Kidney epithelial cell (primary cell): ENCODE measurements at places on chromosomes 1 and 21.
A peak's percentile ranks its signal among the peaks of the same experiment; 100 is the strongest.

DNA sequence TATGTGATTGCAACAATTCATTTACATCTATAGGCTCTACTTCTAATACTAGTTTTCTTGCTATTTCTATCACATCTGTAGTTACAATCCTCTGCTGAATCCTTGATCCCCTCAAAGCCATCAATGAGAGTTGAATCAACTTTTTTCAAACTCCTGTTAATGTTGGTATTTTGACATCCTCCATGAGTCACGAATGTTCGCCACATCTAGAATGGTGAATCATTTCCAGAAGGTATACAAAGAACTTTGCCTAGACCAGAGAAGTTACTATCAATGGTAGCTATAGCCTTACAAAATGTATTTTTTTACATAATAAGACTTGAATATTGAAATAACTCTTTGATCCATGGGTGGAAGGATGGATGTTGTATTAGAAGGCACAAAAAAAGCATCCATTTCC is 110.0 kb downstream of the AMY1C start:
- no peak for DNase-seq

GRCh38 chr1:23417570-23417969 is 7.0 kb downstream of the TCEA3 start:
- DNase-seq = no peak

DNA sequence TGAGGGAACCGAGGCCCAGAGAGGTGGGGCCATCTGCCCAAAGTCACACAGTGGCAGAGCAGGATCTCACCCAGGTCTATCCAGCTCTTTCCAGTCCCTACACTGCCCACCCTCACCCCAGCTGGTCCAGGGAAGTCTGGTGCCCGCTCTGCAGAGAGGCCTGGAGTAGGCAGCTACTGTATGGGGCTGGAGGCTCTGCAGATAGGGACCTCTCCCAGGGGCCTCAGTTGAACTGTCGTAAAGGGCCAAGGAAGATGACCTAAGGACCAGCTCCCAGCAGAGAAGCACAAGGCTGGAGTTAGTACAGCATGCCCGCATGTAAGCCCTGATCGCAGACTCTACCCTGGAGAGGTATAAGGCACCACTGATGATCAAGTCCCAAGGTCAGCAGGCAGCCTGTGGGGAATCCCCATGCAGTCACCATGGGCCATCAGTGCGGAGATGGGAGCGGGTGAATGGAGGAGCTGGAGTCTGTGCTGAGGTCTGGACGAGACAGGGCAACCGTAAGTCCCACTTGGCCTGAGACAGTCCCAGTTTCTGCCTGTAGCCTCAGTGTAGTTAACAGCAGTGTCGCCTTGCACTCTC is 320.2 kb downstream of the MATN1 start:
- no peak for DNase-seq

- no peak for DNase-seq
Measured at GRCh38 chr1:225427235-225428067, at the start of gene LBR. LBR (minus strand) TSS chr1:225428038; CDS start chr1:225424075, 3,963 bp downstream.

DNA sequence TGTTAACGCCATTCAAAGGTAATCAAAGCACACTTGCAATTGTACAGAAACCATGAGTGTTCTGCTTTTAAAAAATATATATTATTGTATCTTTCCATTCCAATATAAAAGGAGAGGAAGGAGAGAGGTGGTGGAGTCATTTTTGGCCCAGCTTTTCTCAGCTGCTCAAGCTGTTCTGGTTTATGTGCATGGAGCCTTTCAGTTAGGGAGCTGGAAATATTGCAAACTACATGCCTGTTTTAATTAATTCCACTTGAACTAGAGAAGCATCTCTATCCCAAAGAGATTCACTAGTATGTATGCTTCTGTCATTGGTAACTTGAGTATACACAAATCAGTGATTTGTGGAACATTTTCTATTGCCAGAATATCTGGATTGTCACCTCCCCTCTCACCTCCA is 28.5 kb upstream of the C1orf105 start:
- DNase-seq = no peak

DNA sequence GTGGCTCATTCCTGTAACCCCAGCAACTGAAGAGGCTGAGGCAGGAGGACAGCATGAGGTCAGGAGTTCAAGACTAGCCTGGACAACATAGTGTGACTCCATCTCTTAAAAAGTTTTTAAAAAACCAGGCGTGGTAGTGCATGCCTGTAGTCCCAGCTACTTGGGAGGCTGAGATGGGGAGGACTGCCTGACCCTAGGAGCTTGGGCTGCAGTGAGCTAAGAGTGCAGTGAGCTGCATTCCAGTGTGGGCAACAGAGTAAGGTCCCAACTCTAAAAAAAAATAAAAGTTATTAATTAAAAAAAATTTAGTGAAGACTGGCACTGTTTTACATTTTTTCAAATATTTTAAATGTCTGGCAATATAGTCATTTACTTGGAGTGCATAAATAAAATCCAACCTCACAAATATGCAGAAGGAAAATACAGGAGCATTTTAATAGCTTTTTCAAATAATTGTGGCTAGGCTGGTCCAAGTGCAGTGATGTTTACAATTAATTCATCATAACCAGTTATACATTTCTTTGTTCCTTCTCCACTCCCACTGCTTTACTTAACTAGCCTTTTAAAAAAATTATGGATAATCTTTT is 10.8 kb downstream of the ZBTB8OS start:
- no peak for DNase-seq

DNA sequence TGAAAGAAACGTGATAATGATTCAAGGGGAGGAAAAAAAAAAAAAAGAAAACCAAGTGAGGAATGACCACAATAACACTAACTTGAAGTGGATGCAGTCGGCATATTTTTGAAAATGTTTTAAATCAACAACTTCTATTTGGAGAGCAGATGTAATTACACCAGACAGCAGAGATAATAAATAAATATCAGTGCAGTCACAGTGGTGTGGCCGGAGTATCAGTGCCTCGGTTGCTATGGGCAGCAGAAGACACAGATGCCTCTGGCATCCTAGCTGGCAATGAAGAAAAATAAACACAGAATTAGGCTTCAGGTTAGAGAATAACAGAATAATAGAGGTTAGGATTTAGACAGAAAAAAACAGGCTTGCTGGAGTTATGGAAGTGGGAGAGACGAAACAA is 888.3 kb downstream of the LTN1 start:
- DNase-seq = no peak

- DNase-seq = no peak
Measured at GRCh38 chr1:66300280-66300971, 233.5 kb upstream of the SGIP1 start.

DNA sequence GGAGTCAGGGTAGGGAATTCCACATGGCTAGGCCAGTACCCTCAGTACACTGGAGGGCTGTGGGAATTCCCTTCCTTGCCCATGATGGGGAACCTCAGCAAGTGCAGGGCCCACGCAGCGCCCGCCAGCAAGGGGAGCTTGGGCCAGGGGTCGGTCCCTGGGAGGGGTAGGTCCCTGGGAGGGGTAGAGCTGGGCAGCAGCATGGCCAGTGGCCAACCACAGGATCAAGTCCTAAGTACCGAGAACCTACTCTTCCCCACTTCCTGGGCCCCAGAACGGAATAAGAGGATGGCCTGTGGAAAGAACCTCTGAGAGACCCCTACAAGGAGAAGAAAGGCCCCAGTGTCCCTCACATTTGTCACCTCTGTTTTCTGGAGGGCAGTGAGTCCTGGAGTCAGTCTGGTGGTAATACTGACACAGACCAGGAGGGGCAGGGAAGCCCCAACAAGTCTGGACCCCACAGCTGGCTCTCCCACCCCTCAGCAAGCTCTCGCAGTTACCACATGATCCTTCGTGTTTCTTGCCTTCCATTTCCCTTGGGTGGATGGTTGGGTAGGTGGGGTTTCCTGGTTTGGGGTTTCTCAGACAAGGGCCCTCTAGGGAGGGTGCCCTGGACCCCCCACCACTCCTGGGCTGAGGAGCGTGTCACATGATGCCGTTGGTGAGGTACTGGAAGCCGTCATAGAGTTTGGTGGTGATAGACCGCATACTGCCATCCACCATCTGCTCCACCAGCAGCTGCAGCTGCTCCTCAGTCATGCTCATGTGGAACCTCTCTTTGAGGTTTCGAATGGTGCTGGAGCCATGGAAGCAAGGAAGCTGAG is 10.3 kb downstream of the ZNF687 start:
- DNase-seq = no peak

- peak; percentile 21 for DNase-seq
Measured at GRCh38 chr1:19918057-19918456, 5.4 kb downstream of the PLA2G2E start.

GRCh38 chr1:45925728-45926287 is 122.4 kb downstream of the MAST2 start:
- DNase-seq = no peak

GRCh38 chr1:201561195-201561564 is 22.3 kb downstream of the NAV1 start:
- DNase-seq = no peak

- DNase-seq = no peak
Measured at GRCh38 chr1:26029864-26030481, 8.4 kb downstream of the EXTL1 start.

GRCh38 chr21:17964199-17964598 is 145.0 kb upstream of the C21orf91 start:
- no peak for DNase-seq

GRCh38 chr1:207925210-207925609 is 14.3 kb upstream of the CD34 start:
- no peak for DNase-seq

GRCh38 chr1:236201786-236202185 is 59.4 kb downstream of the GPR137B start:
- no peak for DNase-seq

DNA sequence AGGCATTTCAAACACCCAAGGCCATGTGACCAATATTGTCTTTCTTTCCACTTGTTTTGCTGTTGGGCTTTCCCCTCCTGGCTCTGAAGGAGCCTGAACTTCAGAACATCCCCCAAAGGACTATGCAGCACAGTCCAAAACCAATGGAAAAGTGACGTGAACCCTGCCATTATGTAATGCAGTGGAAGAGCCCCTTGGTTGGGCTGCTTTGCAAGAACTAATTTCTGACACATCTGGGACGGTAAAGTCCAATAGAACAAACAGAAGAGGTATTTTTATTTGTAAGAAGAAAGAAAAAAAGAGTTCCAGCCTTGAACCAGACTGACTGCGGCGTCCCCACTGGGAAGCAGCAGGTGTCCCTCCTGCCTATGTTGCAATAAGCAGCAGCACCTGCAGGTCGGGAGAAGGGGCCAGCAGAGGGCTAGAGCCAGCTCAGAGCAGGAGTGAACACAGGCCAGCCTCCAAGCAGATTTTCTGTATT is 116.7 kb downstream of the CDC7 start:
- no peak for DNase-seq

DNA sequence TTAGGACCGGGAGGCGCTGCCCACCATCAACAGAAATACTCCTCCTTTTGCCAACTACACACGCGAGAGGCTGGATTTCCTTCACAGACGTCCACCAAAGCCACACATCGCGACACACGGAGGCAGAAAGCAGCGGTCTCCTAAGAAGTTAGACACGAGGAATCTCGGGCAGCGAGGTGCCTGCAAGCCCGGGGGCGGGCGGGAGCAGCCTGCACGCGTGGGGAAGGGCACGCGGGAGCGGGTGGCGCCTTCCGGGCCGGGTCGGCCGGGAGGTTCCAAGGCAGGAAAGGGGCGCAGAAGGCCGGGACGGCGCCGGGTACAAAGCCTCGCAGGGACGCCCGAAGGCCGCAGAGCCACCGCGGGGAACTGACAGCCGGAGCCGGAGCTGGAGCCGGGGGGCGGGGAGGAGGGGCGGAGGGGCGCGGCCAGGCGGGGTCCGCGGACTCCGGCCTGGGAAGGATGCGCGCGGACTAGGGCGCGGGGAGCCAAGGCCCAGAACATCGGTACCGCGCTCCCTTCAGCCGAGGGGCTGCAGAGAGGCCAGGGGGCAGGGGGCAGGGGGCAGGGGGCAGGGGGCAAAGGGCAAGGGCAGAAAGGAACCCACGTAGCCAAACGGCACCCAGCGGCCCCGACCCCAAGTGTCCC is 722 bp downstream of the NPHP4 start:
- no peak for DNase-seq

DNA sequence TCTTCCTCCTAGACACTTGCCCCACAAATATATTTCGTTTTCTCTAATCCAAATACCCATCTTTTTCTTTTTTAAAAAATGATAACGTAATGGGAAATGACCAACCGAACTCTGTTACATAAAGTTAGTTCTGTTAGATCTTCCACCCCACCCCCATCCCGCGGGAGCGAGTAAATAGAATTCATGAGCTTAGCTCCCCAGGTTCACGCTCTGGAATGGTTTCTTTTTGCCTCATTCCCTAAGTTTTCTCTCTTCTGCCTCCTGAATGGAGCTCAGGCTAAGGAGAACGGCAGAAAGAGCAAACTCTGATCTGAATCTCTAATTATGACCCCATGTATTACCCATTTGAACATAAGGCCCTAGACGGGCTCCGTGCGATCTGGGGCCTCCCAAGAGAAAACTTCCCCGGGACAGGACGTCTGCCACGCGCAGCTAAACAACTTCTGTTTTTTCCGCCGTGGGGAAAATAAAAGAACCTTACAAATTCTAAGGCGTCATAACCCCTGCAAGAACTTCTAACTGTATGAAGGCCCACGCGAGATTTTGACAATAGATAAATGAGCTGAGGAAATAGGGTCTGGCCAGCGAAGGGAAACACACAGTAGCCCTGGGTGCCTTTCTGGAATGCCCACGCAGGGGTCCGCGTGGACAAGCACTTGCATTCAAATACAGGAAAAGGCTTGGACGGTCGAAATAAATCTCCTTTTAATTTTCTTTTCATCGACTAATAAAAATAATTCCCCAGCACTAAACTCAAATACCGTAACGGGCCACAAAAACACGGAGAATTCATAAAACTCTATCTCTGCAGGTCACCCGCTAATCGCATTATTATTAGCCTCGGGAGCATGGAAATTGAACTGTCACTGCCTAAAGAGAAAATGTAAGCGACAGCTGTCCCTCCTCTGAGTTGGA is 2.2 kb downstream of the TBX15 start:
- DNase-seq = no peak

GRCh38 chr1:228267962-228268880 is 60.4 kb downstream of the OBSCN start:
- no peak for DNase-seq
